ENCODE measurements at places on chromosomes 7 and 10. TPM values are rescaled to one million over a fixed set of nuclear protein-coding genes. Genes with fewer than 3 reads are reported as not detected.

Gene LOXL4
- total RNA-seq: 32.8 TPM

Gene MBL2
- not detected for total RNA-seq

Gene ZNF277
- 53.3 TPM for total RNA-seq

Gene CAPZA2
- total RNA-seq: 215 TPM

Gene TMEM130
- total RNA-seq: 0.54 TPM

Gene OPN4
- not detected for total RNA-seq

Gene ATOH7
- total RNA-seq: not detected

Gene AS3MT
- total RNA-seq: 12.2 TPM

Gene TAS2R41
- total RNA-seq: not detected

Gene SPDYE18
- not detected for total RNA-seq

Gene APBB1IP
- 8.5 TPM for total RNA-seq

Gene PLCE1
- 25.6 TPM for total RNA-seq

Gene GIMAP5
- total RNA-seq: not detected

Gene EN2
- total RNA-seq: not detected

Gene POU6F2
- not detected for total RNA-seq

Gene MAPK8
- 49.9 TPM for total RNA-seq

Gene GPR37
- total RNA-seq: 0.11 TPM

Gene OGDH
- total RNA-seq: 116 TPM

Gene HOXA1
- 0.65 TPM for total RNA-seq

Gene ADAM12
- 93.8 TPM for total RNA-seq

Gene ADCYAP1R1
- total RNA-seq: not detected

Gene PLEKHS1
- total RNA-seq: not detected

Gene CCL24
- total RNA-seq: not detected

Gene TRIM50
- total RNA-seq: not detected

Gene GNAT3
- total RNA-seq: not detected

Gene LRMDA
- 9.5 TPM for total RNA-seq

Gene PAPOLB
- total RNA-seq: 0.39 TPM

Gene ABCC2
- total RNA-seq: 1.6 TPM

Gene CYP3A5
- 5.7 TPM for total RNA-seq

Gene GPAM
- total RNA-seq: 12.9 TPM

Gene KNDC1
- 0.65 TPM for total RNA-seq
